NCI-H146 (cell line): ENCODE measurements at places on chromosomes 6 and 20.

GRCh38 chr20:61053889-61054288, 198.2 kb upstream of the CDH4 start:
- DNase-seq: no peak

DNA sequence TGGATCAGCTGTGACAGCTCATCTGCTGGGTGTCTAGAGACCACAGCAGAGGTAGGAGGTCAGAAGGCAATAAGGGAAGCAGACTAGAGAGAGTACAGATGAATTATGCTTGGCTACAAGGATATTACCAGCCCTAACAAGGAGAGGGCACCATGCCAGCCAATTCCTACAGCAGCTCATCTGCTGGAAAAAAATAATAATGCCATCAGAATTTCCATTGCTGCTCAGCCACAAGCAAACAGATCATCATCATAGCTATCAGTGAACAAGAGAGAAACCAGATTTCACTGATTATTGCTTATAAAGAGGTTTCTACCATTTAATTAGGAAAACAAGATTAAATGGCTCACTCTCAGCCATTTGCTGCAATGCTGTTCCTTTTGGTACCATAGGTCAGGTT, 66.5 kb downstream of the PSMG4 start:
- DNase-seq: no peak

- no peak for DNase-seq
Measured at GRCh38 chr6:51459958-51460357, 627.5 kb downstream of the PKHD1 start.

DNA sequence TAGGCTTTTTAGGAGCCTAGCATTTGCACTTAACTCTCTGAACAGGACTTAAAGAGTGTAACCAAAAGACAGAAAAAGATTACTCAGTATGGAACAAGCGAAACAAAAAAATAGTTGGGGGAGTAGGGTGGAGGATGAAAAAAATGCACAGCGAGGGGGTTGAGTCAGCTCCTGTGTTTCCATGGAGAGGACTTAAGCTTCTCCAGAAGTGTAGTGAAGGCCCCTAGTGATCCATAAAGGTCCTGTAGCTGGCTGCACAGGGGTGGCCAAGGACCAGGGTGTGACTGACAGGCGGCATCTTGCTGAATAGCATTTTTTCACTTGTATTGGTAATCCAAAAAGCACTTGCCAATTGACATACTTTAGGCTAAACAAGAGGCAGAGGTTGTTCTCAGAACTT, 533.9 kb downstream of the RFPL4B start:
- DNase-seq: no peak

DNA sequence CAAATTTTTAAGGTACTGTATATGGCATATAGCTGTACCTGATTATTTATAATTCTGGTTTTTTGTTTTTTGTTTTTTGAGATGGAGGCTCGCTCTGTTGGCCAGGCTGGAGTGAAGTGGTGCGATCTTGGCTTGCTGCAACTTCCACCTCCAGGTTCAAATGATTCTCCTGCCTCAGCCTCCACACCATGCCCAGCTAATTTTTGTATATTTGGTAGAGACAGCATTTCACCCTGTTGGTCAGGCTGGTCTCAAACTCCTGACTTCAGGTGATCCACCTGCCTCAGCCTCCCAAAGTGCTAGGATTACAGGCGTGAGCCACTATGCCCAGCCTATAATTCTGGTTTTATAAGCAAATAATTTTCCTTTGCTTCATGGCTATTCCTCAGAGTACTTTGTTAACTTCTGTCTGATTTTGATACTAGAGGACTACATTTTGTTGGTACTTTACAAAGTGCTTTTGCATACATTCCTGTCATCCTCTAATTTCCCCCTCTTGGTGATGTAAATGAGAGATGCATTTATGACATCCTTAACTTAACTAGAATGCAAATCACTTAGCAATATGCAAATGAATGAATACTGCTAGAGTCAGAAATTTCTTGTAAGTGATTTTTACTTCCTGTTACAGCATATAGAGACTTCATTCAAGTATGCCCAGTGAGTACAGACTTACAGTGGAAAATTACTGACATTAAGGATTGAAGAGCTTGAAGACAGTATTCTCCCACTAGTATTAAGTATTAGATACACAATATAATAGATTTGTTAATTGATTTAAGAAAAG, 35.7 kb upstream of the ARID1B start:
- DNase-seq: no peak

GRCh38 chr20:54084193-54084592, 13.8 kb upstream of the BCAS1 start:
- DNase-seq: no peak
